ENCODE measurements at places on chromosomes 3 and 15.

- no peak for DNase-seq
Measured at GRCh38 chr15:70956201-70956995, 63.8 kb downstream of the LRRC49 start.

DNA sequence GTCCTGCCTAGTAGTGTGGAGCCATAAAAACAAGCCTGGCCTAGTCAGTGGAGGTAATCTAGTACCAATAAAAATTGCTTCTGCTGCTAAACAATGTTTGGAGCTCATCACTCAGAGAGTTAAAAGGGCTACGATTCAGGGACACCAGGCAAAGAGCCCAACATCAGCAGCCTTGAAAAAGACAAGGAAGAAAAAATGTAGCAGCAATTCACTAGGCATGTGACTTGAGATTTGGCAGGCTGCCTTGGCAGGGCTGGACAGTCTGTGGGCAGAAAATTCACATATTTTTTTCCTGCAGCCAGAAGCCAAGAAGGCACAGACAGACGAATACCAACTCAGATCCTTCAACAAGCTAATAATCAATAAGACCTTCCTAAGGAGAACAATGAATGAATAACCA lies 47.2 kb downstream of the IGSF11 start:
- peak; percentile 61 for DNase-seq

DNA sequence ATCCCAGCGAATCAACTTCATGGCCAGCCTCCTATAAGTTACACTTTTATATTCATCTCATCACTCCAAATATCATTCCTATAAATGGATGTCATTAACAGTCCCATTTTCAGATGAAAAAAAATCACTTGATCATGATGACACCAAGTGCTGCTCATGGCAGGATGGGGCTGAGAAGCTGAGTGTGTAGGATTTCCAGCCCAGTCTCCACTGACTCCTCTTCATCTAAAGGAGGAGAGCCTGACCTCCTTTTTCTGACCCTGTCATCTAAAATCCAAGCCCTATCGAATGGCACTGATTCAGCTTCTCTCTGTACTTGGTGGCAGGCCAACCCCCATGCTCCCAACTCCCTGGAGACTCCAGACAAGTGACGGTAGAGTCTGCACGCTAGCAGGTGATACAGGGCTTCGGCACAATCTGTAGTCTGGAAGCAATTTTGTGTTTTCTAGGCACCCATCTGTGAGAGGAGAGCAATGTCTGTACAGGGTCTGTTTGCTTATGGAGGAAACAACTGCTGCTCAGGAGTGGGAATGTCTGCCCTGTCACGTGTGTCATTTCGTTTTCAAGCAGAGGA lies 103.2 kb downstream of the EPHB1 start:
- DNase-seq = no peak

DNA sequence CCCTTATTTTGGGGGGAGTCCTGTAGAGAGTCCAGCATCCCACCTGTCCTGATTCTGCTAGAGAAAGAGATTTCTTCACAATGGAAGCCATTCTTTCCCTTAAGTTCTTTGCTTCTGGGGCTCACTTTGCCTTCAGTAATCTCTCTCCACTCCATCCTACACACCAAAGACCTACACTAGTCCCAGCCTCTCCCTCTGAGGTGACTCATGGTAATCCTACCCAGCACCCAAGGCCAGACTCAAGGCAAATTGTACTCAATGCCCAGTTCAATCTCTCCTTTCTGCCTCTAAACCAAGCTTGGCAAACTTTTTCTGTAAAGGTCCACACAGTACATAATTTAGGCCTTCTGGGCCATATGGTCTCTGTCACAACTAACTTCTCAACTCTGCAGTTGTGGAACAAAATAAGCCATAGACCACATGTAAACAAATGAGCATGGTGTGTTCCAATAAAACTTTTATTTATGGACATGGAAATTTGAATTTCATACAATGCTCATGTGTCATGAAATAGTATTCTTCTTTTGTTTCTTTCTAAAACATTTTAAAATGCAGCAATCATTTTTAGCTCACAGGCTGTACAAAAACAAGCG lies 72.5 kb downstream of the MRPL46 start:
- no peak for DNase-seq

DNA sequence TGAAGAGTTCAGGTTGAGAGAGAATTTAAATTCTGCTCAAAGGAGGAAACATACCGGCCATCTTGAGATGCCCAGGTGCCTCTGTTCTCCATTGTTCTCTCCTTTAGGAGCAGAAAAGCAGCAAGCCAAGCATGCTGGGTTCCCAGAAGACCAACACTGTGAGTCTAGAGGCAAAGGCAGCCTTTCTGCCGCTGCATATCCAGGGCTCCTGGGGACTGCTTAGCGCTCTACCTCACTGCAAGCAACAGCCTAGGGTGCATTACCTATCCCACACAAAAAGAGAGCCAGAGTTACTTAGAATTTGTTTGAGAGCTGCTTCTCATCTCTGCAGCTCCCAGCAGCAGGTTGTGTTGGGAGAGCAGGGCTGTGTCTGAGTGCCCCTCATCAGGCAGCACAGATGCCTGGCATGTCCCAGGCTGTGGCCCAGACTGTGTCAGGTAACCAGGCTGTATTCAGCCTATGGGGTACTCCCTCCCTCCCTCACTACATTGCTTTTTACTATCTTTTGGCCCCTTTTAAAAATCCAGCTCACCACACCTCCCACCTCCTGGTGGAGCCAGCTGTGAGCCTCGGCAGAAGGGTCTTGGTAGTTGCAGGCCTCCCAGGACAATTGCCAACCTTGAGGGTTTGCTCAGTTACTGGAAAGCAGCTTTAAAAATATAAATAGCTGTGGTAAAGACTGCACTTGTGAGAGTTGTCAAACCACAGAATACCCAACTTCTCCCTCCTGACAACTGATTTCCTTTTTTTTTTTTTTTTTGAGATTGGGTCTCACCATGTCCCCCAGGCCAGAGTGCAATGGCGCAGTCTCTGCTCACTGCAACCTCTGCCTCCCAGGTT lies 30.2 kb downstream of the BCL2L10 start:
- DNase-seq = peak; percentile 31

DNA sequence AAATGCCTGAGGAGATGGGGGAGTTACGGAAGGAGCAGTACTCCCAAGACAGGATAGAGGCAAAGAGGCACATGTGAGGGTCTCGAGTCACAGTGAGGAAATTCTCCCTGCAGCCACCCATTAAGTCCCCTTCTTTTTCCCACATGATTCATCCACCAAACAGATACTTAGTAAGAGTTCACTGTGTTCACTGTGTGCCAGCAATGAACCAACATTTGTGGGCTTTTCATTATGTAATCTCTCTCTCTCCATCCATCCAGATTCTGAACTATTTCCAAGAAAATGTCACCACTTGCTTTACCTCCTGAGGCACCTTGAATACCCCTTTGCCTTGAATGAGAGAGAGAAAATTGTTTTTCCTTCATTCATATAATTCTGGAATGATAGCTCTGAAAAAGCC lies 24.6 kb upstream of the LRRFIP2 start:
- peak; percentile 92 for DNase-seq

DNA sequence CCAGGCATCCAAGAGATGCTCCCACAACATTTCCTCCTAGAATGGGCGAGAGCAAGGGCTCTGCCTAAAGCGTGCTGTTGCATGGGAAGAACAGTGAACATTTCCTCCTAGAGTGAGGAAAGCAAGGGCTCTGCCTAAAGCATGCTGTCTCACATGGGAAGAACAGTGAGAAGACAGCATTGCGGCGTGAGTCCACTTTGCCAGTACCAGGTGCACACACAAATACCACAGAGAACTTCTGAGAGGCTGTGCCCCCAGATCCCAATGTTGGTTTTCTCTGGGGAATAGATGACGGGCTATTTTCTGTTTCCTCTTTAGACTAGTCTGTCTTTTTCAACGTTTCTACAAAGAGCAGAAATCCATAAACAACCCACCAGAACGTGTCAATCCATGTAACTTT lies 142.9 kb downstream of the LRRK1 start:
- no peak for DNase-seq

GRCh38 chr3:72517336-72517735 lies 330.9 kb downstream of the SHQ1 start:
- DNase-seq = no peak

GRCh38 chr3:45793482-45794176 lies 2.7 kb downstream of the SLC6A20 start:
- peak; percentile 45 for DNase-seq

DNA sequence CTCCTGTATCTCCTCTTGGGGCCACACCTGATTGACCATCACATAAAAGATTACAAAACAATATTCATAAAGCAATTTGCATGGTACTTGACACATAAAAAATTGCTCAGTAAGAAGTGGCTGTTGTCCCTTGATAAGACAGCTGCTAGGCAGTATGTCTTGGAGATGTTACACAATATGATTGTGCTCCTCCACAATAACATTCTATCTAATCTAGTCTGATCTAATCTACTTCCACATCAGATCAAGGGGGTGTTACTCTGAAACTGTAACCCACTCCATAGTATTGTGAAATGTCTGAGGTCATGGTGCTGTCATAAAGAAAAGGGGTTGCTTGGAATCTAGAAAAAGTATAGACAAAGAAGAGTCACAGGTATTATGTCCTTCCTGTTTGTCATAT lies 23.4 kb upstream of the AQP9 start:
- DNase-seq = no peak

DNA sequence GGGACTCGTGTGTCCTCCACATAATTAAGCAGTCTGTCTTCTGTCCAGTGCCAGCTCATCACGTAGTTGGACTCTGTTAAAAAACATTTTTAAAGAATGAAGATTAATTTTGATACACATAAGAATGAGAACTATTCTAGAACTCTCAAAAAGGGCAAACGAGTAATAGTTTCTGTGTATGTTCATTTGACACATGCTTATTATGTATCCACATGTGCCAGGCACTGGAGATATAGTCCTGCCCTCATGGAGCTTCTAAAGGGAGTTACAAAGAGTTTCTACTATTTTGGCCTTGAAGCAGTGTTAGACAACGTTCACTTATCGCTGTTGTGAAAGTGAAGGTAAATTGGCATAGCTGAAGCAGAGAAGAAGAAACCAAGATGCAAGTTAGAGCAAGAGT lies 326.7 kb upstream of the CTDSPL start:
- no peak for DNase-seq

DNA sequence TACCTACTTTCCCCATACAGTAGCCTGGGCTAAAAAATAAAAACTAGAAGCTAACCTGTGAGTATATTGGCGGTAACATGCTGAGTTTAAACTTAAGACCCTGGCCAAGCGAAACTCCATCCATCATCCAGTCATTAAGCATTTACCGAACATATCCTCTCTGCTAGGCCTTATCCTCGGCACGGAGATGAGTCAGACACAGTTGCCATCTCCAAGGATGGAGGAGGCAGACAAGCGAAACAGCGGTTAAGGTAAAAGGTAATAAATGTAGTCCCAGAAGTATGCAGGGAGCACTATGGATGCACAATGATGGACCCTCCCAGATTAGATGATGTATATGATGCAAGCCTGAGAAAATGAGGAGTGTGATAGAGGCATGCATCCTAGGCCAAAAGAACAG lies 143.6 kb downstream of the RYR3 start:
- peak; percentile 71 for DNase-seq

DNA sequence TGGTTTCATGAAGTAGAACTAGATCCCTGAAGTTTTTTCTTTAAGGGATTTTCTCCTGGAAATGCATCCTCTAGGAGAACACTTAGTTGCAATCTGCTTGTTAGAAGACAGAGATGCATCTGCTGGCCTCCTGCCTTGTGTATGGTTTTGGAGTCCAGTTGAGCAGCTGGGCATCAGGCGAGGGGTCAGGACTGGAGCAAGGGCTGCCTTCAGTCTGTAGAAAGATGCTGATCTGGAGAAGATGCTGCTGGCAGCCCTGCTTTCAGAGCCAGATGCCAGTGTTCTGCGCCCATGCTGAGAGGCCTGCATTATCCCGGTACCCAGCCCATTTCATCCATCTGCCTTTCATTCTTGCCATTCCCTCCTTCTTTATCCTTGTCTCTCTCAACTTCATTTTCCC lies 77.4 kb downstream of the CHCHD6 start:
- no peak for DNase-seq

DNA sequence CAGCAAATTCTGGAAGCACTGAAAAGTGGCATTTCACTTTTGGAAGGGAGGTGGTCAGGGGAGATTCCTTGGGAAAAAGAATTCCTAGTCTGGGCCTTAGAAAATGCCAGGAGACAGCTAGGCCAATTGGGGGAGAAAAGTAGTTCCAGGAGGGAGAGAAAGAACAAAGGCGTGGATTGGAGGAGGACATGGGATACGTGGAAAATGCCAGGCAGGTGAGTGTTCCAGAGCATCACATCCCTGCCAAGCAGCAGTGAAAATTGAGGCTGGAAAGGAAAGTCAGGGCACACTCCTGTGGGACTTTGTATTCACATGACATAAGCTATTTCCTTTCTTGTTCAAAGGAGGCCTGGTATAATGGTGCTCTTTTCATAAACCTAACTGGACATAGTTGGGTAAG lies 134.5 kb upstream of the WNT5A start:
- no peak for DNase-seq

DNA sequence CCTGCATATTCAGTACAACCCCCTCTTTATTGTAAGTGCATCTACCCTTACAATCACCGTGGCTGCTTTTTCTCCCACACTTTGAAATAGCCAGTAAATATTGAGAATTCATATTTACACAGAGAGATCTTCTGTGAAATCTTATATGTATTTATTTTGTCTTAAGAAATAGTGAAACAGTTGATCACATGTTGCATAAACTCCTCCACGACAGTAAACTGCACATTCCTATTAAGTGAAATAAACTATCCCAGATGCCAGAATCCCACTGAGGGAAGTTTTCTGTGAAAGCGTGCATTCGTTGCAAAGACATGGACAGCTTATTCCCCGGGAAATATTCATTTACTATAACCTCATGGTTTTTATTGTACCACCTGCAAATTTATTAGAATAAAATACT lies 796.0 kb downstream of the ROBO2 start:
- DNase-seq = no peak

DNA sequence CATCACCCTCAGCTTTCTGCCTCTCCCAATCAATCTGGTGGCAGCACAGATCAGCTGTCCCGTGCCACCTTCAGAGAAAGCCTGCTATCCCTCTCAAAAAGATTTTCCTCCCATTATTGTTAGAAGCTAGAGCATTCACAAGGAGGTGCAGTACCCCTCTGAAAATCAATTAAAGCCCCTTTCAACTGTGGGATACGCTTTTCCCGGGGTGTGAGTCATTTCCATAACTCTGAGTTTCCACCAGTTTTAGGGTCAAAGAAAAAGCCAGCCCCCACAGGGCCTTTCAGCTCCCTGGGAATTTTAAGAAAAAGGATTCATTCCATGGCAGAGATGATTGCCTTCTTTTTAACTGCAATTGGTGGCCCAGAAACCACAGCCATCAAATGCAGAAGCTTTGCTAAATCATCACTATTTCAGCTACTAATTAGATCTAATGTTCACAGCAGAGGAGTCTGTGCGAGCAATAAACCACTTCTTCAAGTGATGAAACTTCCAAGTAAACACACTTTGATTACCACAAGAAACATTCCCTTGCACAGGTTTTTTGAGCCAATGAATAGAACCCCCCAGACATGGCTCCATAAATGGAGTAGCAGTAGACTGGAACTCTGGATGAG lies 270.0 kb upstream of the TPRG1 start:
- peak; percentile 65 for DNase-seq

GRCh38 chr15:67063689-67064606 lies 1.5 kb upstream of the SMAD3 start:
- DNase-seq = peak; percentile 86

- peak; percentile 18 for DNase-seq
Measured at GRCh38 chr3:99126316-99126715, 224.8 kb upstream of the DCBLD2 start.

GRCh38 chr3:46479696-46480095 lies 15.0 kb upstream of the LTF start:
- DNase-seq = no peak

Measured in renal cortical epithelial cell (primary cell).